ENCODE measurements at places on chromosomes 12 and 14. TPM values are rescaled to one million over a fixed set of nuclear protein-coding genes. Genes with fewer than 3 reads are reported as not detected.

The NAA30 gene
- 9.6 TPM for total RNA-seq

The OTOGL gene
- not detected for total RNA-seq

The KRT85 gene
- total RNA-seq = not detected

The RERGL gene
- not detected for total RNA-seq

The PTPRB gene
- total RNA-seq = 1.7 TPM

The KRT74 gene
- not detected for total RNA-seq

The SERPINA5 gene
- total RNA-seq = 0.91 TPM

The RASSF8 gene
- 24.6 TPM for total RNA-seq

The KCNMB4 gene
- 1.4 TPM for total RNA-seq

The KRT8 gene
- 32.7 TPM for total RNA-seq

The BORCS5 gene
- total RNA-seq = 14.6 TPM

The AQP2 gene
- total RNA-seq = not detected

The SIRT4 gene
- 5.6 TPM for total RNA-seq

The GLT8D2 gene
- total RNA-seq = 13.1 TPM

The MSI1 gene
- total RNA-seq = 0.78 TPM

The KRT72 gene
- not detected for total RNA-seq

The SETD1B gene
- 3.9 TPM for total RNA-seq

The HEATR5A gene
- 16.9 TPM for total RNA-seq

The CYP27B1 gene
- total RNA-seq = 0.26 TPM

The MYH6 gene
- not detected for total RNA-seq

The STXBP6 gene
- 5.0 TPM for total RNA-seq

The ADCY4 gene
- 0.88 TPM for total RNA-seq

The PTPRO gene
- total RNA-seq = 0.39 TPM

The ARHGAP9 gene
- total RNA-seq = 2.2 TPM

The KLRC4 gene
- total RNA-seq = not detected

The GZMB gene
- not detected for total RNA-seq

The PRH2 gene
- 0.48 TPM for total RNA-seq

The CREBL2 gene
- 21.1 TPM for total RNA-seq

The GUCY2C gene
- not detected for total RNA-seq

Data from epithelial cell of alveolus of lung (primary cell).